ENCODE measurements at places on chromosomes 11 and 22. TPM values are rescaled to one million over a fixed set of nuclear protein-coding genes. Genes with fewer than 3 reads are reported as not detected.

OR52I1 gene
- not detected for total RNA-seq

PTH gene
- total RNA-seq: not detected

BATF2 gene
- total RNA-seq: 1.4 TPM

CHST1 gene
- total RNA-seq: 1.4 TPM

MAJIN gene
- total RNA-seq: not detected

SHANK2 gene
- 3.2 TPM for total RNA-seq

GP1BB gene
- 2.6 TPM for total RNA-seq

OR10G4 gene
- not detected for total RNA-seq

APLNR gene
- total RNA-seq: not detected

NLRP6 gene
- not detected for total RNA-seq

BIRC3 gene
- 3.3 TPM for total RNA-seq

SRSF8 gene
- total RNA-seq: 24.8 TPM

WT1 gene
- total RNA-seq: not detected

TSKU gene
- 19.5 TPM for total RNA-seq

KDELR3 gene
- 172 TPM for total RNA-seq

PITPNM1 gene
- total RNA-seq: 17.0 TPM

RBFOX2 gene
- total RNA-seq: 175 TPM

RFPL3 gene
- not detected for total RNA-seq

BIK gene
- not detected for total RNA-seq

OR5P2 gene
- total RNA-seq: not detected

TTC36 gene
- 0.43 TPM for total RNA-seq

XPNPEP3 gene
- total RNA-seq: 16.0 TPM

RAC2 gene
- total RNA-seq: 5.4 TPM

SPON1 gene
- 3.6 TPM for total RNA-seq

SCUBE2 gene
- total RNA-seq: 4.8 TPM

FGF19 gene
- total RNA-seq: not detected

LUZP2 gene
- not detected for total RNA-seq

HTR3A gene
- not detected for total RNA-seq

MMP7 gene
- total RNA-seq: not detected

All from articular chondrocyte of knee joint (primary cell).